ENCODE measurements at places on chromosomes 12 and 14. TPM values are rescaled to one million over a fixed set of nuclear protein-coding genes. Genes with fewer than 3 reads are reported as not detected.

AMN gene
- polyA plus RNA-seq = not detected

PRICKLE1 gene
- polyA plus RNA-seq = 24.5 TPM

DNA sequence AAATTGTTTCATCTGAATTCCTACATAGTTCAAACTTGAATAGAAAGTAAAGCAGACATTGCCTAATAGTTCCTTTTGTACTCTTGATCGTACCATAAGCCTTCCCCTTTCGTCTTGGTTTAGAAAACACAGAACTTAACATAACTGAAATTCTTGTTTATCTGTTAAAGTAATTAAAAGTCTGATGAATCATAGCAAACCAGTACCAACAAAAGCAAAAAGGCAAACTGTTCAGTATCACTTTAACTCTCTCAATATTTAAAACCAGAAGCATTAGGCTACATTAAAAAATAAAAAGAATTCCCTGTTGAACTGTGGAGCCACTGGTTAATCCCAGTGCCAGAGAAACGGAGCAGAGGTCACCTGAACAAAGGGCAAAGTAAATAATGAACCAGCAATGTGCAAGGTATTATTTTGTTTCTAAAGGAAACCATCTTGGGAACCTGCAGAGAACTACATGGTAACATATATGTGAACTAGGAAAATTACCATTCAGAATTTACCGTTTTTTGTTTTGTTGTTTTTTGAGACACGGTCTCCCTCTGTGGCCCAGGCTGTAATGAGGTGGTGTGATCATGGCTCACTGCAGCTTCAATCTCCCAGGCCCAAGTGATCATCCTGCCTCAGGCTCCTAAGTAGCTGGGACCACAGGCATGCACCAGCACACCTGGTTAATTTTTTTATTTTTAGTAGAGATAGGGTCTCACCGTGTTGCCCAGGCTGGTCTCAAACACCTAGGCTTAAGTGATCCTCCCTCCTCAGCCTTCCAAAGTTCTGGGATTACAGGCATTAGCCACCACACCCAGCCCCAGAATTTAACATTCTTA lies 17.1 kb upstream of the HIGD1C start:
- no peak for DNase-seq

GRCh38 chr14:94239406-94239805 lies 53.7 kb downstream of the SERPINA10 start:
- DNase-seq = no peak

DNA sequence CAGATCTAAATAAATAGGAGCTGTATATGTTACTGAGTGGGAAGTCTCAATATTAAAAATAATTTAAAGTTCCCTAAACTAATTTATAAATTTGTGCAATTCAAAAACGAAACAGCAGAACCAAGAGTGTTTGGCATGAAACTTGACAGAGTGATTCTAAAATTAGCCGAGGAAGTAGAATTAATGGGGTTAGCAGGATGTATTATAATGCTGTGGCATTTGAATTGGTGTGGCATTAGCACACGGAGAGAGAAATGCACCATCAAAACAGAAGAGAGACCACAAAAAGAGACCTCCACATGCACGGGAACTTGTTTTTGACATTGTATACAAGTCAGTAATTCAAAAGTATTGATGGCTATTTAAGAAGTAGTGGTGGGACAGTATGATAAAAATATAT lies 366.0 kb upstream of the RGS6 start:
- no peak for DNase-seq

SRGAP1 gene
- 7.1 TPM for polyA plus RNA-seq

GRCh38 chr14:37625597-37626595 lies 30.5 kb downstream of the TTC6 start:
- no peak for DNase-seq

GRCh38 chr12:120925740-120926563 lies 21.8 kb upstream of the SPPL3 start:
- DNase-seq = no peak

- no peak for DNase-seq
These were observed 24.4 kb downstream of the NEUROD4 start for GRCh38 chr12:55044135-55044534.

DNA sequence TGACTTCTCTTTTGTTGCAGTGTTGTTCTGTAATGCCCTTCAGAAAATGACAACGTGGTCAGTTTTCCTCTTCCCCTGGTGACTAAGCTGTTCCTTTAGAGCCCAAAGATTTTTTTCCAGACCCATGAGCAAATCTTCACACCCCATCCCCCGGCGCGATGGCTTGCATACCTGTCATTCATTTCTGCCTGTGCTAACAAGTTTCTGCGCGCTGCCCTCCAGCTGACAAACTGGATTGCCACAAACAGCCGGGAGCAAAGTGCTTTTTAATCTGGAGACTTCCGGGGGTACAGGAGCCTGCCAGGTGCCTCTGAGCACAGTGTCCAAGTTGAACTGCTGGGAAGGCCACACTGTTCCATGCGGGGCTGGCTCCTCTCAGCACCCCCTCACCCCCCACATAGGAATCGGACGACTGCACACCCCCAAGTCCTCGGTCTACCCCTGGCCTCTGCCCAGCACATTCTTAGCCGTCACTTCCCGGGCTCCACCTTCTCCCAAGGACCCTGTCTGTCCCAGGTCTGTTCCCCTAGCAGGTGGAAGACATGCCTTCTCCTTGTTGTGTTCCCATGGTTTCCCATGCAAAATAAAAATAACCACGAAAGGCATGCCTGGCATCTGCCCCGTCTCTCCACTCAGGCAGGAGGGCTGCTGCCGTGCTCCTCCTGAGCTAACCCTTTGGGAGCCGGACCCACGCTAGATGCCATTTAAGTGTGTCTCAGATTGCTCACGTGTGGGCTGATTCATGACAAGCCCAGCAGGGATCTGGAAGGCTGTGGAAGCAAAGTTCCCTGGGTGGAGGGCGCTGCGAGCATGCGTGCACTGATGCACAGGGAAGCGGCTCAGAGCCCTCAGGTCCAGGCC lies 14.1 kb downstream of the RILPL1 start:
- no peak for DNase-seq

GRCh38 chr14:77612011-77612620 lies 4.3 kb downstream of the SPTLC2 start:
- no peak for DNase-seq

Measured in muscle of arm (tissue), 14 donors.